Effector memory CD8-positive, alpha-beta T cell (primary cell): ENCODE measurements at places on chromosomes 1 and 21.

DNA sequence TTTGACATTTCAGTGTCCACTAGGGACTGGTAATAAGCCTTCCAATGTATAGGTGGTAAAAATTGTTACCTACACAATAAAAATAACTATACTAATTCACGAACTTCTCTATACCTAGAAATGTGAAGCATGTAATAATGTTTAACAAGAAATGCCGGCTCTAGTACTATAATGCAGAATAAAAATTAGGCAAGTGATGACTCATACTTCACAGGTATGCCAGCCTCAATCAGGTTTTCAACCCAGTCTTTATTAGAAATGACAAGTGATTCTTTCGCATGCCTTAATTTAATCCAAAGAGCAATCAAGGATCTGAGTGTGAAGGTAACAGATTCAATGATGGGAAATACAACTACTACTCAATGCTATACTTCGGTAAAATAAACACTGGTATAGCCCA lies 134.9 kb downstream of the RERE start:
- H3K4me3 ChIP-seq, result no peak overlapping the region
- no peaks in the 10 kb centered on the region for H3K36me3 ChIP-seq
- DNase-seq, result no peak
- H3K4me1 ChIP-seq, result peaks cover 4% of the 10 kb centered on the region

DNA sequence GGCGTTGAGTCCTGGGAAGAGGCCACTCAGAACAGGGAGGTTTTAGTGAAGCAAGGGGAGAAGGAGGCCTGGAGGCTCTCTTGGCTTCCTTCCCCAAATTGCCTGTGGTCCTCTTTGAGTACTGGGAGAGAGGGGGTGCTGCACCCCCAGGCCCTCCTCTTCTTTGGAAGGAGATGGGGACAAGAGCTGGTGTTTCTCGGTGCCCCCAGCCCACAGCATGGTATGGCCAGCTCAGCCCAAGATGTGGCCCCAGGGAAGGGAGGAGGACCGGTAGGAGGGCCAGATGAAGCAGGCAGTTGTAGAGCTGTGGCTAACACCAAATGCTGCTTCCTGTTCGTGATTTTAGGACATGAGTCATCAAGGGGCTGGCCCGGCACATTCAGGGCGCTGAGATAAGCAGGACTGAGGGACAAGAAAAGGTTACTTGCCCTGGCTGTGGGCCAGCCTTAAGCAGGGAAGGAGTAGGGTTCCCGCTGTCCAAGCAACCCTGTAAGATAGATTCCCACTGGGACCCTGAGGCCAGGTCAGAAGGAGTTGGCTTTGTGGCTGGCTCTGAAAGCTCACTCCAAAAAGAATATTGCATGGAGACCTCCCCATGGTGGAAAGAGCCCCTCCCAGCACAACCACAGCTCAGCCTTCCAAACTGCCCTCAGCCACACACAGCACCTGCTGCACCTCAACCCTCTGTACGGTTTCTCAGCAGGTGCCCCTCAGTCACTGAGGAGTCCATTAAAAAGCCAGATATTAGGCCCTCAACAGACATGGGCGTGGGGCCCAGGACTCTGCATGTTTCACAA lies 4.9 kb upstream of the TNFRSF1B start:
- peaks cover 78% of the 10 kb centered on the region for H3K4me1 ChIP-seq
- H3K4me3 ChIP-seq, result peak overlapping the region; percentile 76
- peak; percentile 75 for DNase-seq
- H3K27me3 ChIP-seq, result no peaks in the 10 kb centered on the region
- H3K27ac ChIP-seq, result peak overlapping the region; percentile 93

GRCh38 chr1:77532641-77533040 lies 149.8 kb downstream of the ZZZ3 start:
- H3K27ac ChIP-seq, result no peak overlapping the region
- no peaks in the 10 kb centered on the region for H3K27me3 ChIP-seq
- H3K4me3 ChIP-seq, result no peak overlapping the region
- H3K4me1 ChIP-seq, result peaks cover 6% of the 10 kb centered on the region

DNA sequence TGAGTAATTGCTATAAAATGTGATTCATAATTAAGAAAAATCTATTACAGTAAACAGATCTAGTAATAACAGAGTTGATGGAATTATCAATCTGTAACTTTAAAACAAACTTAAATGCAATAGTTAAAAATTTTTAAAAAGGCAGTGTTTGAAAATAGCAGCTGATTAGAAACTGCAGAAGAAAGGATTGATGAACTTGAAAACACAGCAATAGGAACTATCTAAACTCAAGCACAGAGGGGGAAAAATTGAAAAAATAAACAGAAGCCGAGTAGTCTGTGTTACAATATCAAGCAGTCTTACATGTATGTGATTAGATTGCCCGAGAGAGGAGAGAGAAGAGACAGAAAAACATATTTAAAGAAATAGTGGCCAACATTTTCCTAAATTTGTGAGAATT lies 569.0 kb upstream of the B3GALT2 start:
- H3K27me3 ChIP-seq, result no peaks in the 10 kb centered on the region
- H3K36me3 ChIP-seq, result peaks cover 12% of the 10 kb centered on the region
- no peak for DNase-seq
- H3K4me1 ChIP-seq, result peaks cover 5% of the 10 kb centered on the region

- H3K27ac ChIP-seq, result no peak overlapping the region
- H3K4me1 ChIP-seq, result peaks cover 27% of the 10 kb centered on the region
- no peaks in the 10 kb centered on the region for H3K27me3 ChIP-seq
- DNase-seq, result no peak
Observed at GRCh38 chr1:43648221-43648847, 1.6 kb upstream of the KDM4A start.

- H3K36me3 ChIP-seq, result peaks cover 12% of the 10 kb centered on the region
- H3K27me3 ChIP-seq, result no peaks in the 10 kb centered on the region
- H3K4me3 ChIP-seq, result no peak overlapping the region
- no peak for DNase-seq
- H3K27ac ChIP-seq, result peak overlapping the region; percentile 30
- H3K4me1 ChIP-seq, result no peaks in the 10 kb centered on the region
Observed at GRCh38 chr1:100516857-100517256, 21.1 kb upstream of the GPR88 start.

DNA sequence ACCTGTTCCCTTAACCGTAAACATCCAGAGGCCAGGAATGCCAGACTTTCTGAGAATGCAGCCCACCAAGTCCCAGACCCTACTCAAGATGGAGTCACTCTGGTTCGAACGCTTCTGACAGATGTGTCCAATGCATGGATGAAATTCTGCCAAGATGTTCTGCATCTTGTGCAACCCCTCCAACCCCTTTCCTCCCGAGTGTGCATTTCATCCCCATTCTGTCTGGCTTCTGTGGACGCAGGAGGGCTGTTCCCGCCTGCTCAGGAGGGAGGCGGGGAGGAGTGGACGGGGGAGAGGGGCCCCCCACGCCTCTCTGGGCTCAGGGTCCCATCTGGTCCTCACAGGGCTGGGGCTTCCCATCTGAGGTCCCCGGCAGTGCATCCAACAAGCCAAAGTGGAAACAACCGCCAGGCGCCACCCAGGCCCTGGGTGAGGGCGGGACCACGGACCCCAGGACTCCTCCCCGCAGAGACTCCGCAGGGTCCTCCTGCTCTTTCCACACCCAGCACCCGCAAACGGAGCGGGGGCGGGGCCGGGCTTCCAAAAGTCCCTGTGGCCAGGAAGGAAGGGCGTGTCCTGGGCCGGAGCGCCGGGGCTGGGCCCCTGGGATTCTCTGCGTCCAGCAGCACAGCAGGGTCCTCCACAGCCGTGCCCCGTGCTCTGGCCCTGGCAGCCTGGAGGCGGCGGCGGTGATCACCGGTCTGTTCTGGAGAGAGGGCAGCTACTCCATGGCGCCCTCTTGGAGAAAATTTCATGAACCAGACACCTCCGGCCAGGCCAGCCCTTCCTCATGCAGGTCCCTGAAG lies 27.8 kb upstream of the SUMO3 start:
- H3K27ac ChIP-seq, result no peak overlapping the region
- no peaks in the 10 kb centered on the region for H3K4me1 ChIP-seq
- peaks cover 36% of the 10 kb centered on the region for H3K27me3 ChIP-seq
- peak overlapping the region; percentile 58 for H3K4me3 ChIP-seq

DNA sequence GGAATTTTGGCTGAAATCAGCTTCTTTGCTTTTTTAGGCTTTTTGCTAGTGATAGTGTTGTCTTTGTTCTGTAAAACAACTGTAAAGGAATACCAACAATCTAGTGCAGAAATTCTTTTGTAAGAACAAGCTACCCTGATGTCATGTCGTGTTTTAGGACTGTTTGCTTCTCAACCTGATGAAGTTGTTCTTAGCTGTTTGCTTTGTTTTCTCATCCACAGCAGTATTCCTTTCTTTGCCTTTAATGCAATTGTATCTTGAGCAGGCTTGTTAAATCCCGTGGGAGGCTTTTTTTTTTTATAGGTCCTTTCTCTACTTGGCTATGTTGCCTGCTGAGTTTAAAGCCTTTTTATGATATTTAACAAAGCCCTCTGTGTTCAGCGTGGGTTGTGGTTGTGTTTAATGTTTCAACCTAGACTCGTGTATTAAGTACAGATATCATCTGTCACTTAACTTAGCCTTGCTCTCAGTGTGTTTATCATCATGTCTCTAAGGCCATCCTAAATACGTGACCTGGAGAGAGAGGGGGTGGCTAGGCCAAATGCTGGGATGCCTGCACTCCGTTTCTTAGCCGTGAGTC lies 31.6 kb downstream of the ADARB1 start:
- H3K4me1 ChIP-seq, result peaks cover 47% of the 10 kb centered on the region
- DNase-seq, result no peak

DNA sequence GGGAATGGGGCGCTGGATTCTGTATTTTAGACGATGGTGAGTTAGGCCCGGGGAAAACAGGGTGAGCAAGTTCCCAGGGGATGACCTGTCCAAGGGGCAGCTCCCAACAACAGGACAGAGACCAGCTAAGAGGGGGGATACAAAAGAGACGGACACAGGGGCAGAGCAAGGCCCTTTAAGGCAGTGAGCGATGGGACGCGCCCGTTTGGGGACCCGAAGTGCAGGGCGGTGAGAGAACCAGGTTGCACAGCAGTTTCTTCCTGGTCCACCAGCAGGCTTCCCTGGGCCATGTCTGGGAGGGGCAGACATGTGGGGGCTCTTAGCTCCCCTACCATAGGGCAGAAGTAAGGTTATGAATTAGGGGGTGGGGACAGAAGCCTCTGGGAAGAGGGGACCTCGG lies 22.0 kb downstream of the INAVA start:
- peak overlapping the region; percentile 76 for H3K27ac ChIP-seq
- no peak overlapping the region for H3K4me3 ChIP-seq
- DNase-seq, result no peak

DNA sequence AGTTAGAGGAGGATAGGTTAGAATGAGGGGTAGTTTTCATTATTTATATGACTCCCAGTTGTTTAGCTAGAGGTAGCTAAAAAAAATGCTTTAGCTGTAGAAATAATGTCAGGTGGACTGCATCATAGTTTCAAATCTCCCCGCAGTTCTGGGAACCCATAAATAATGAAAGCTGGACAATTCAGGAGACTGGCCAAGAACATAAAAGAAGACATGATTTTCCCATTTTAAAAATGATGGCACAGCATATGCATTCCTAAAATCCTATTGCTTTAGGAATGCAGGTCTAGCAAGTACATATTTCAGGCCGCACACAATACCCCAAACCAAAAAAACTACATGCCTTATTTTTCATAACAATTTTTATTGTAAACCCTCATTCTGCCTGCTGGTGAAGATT lies 143.3 kb downstream of the CTH start:
- H3K4me1 ChIP-seq, result no peaks in the 10 kb centered on the region
- no peak for DNase-seq
- peaks cover 9% of the 10 kb centered on the region for H3K27me3 ChIP-seq
- no peaks in the 10 kb centered on the region for H3K36me3 ChIP-seq
- H3K4me3 ChIP-seq, result no peak overlapping the region
- H3K27ac ChIP-seq, result no peak overlapping the region

- peaks cover 10% of the 10 kb centered on the region for H3K27me3 ChIP-seq
- no peaks in the 10 kb centered on the region for H3K36me3 ChIP-seq
- H3K4me3 ChIP-seq, result no peak overlapping the region
- H3K4me1 ChIP-seq, result no peaks in the 10 kb centered on the region
Observed at GRCh38 chr1:220925707-220926106, 46.5 kb downstream of the HLX start.

DNA sequence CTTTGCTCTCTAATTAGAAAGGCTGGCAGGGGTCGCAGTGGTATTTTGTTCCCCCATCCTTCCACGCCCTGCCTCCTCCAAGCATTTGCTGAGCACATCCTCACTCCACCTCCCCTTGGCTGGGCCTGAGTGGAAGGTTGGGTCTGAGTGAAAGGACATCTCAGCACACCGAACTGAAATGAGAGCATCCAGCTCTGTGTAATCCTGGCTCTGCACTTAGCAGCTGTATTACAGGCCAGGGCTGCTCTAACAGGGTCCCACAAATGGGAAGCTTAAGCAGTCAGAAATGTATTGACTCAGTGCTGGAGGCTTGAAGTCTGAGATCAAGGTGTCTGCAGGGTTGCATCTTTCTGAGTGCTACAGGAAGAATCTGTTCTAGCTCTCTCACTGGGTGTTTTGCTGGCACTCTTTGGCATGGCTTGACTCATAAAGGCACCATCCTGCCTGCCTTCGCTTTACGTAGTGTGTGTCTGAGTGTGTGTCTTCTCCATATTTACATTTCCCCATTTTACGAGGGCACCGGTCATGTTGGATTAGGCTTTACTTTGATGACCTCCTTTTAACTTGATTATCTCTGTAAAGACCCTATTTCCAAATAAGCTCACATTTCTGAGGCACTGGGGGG lies 48.5 kb upstream of the IGSF21 start:
- no peak overlapping the region for H3K27ac ChIP-seq
- DNase-seq, result no peak
- peaks cover 14% of the 10 kb centered on the region for H3K27me3 ChIP-seq
- no peaks in the 10 kb centered on the region for H3K4me1 ChIP-seq

DNA sequence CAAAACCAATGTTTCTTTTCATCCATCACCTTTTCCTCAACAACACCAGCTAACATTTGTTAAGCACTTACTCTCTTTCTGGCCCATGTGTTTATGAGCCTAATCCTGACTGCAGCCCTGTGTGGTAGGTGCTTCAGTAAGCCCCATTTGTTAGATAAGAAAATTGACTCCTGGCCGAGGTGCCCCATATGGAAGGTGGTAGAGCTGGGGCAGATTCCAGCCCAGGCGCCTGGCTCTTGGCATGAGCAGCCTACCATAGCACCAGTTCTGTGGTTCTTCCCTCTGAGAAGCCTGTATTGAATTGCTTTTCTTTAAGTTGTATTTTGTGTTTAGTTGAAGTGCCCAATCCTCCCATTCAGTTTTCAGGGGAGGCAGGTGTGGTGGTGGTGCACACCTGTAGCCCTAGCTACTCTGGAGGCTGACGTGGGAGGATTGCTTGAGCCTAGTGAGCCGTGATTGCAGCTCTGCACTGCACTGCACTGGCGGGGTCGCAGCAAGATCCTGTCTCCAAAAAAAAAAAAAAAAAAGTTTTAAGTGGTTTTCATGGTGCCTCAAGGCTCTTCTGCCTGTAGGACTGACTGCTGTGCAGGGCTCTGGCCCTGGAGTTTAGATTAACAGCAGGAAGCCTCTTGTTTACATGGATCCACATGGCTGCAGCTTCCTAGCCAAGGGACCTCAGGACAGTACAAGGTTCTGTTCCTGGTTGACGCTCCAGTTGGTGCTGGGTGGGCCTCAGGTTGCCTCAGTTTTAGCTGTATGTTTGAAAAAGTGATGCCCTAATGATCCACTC lies 125.9 kb downstream of the MRPS6 start:
- H3K27ac ChIP-seq, result peak overlapping the region; percentile 86
- H3K27me3 ChIP-seq, result peaks cover 6% of the 10 kb centered on the region
- H3K36me3 ChIP-seq, result no peaks in the 10 kb centered on the region
- peak overlapping the region; percentile 7 for H3K4me3 ChIP-seq
- peaks cover 18% of the 10 kb centered on the region for H3K4me1 ChIP-seq
